ENCODE measurements at places on chromosomes 12 and 14. TPM values are rescaled to one million over a fixed set of nuclear protein-coding genes. Genes with fewer than 3 reads are reported as not detected.

- no peak for DNase-seq
Observed at GRCh38 chr14:51844081-51844881, 16.1 kb upstream of the GNG2 start.

- DNase-seq: no peak
Observed at GRCh38 chr14:38121320-38122020, 86.2 kb upstream of the SSTR1 start.

DYRK4 gene
- total RNA-seq: 16.5 TPM

SVOP gene
- total RNA-seq: not detected

ACRBP gene
- 6.4 TPM for total RNA-seq

Data from stomach (tissue), 19 donors.